ENCODE measurements at places on chromosomes 6 and 20.

GRCh38 chr6:15171026-15171425, 74.8 kb upstream of the JARID2 start:
- no peak for DNase-seq

DNA sequence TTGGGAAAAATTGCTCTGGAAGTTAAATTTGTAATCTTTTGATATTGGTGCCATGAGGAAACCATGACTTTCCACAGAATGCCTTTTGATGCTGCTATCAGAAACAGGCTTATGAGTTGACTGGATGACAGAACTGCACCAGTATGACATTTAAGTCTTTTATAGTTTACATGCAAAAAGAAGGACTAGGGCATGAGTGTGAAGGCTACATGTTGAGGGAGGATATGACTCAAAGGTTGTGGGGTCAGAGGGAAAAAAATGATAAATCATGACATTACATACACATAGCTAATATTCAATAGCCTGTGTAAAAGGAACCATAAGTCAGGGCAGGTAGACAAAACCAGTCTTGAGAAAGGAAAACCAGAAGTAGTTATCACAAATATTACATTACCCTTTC, 182.2 kb downstream of the COL12A1 start:
- no peak for DNase-seq

DNA sequence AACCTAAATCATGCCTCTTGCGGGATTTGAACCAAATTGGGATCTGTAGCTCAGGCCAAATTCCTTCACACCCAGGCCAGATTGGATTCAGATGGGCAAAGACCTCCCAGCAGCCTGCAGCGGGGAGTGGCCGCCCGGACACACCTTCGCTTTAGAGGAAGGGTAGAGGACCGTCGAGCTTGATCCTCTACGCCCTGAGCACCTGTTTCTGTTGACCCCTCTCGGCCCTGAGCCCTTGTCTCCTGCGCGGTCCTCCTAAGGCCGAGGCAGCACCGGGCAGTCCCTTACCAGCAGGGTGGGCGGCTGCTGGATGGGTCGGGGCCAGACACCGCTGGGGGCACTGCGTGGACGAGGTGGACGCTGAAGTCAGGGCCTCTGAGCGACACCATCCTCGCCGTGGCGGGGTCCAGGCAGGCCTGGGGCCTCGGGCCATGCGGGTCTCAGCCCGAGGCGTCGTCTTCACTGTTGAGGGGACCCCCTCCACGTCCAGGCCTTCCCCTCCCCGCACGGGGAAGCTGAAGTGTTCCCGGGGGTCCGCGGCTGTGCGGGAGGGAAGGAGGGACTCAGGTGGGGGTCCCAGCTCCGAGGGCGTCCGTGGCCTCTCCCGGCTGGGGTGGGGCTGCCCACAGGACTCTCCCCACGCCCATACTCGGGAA, 114.8 kb downstream of the SMOC2 start:
- DNase-seq = no peak

DNA sequence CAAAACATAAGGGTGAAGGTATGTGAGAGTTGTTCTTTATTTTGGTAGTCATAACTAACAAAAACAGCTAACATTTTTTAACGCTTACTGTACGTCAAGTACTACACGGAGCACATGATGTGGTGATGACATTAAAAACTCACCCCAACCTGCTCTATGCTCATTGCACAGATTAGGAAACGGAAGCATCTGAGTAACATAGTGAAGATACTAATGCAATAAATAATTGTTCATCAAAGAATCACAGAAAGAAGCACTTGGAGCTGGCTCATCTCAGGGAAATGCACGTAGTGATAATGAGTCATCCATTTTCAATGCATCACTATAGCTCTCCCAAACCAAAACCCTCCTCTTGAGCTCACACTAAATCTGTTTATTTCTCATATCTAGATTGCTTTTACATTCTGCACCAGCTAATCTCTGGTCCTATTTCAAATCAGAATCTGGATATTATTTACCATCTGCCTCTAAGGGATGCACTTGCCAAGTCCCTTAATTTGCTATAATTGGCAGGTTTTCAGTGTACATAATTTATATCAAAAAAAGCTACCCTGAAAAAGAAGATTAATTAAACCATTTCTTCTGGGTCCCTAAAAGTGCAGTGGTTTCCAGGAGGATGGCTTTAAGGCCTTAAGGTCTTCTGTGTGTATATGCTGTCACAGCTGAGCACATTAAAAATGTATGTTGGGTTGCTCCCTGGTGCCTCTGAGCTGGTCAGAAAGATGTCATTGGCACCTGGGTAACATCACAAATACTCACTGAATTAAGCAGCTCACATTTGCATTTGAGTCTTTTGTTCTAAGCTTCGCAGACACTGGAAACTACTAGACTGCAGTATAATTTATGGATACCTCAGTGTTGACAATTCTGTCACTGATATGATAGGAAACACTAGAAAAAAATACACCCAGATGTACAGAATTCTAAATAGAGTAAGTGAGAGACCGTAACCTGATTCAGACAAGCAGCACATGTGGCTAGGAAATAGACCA, 677.4 kb upstream of the CITED2 start:
- DNase-seq = no peak

- DNase-seq = peak; percentile 75
These were observed 53.0 kb downstream of the ADAT2 start for GRCh38 chr6:143397227-143398222.

- no peak for DNase-seq
These were observed 57.2 kb downstream of the RAB44 start for GRCh38 chr6:36754582-36755434.

DNA sequence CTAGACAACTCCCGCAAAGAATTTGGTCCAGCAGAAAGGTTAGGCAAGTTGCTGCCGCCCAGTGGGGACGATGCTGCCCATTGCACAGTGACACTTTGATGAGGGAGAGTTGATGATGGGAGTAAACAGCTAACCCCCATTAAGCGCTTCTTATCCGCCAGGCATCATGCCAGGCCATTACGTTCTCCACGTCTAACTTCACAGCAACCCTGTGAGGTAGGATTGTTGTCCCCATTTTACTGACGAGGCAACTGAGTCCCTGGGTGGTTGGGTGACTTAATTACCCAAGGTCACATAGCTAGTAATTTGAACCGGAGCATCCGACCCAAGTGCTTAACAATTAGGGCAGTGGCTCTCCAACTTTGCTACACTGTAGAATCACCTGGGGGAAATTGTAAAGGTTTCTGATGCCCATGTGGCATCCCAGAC, 738 bp downstream of the RALGAPB start:
- DNase-seq = no peak

DNA sequence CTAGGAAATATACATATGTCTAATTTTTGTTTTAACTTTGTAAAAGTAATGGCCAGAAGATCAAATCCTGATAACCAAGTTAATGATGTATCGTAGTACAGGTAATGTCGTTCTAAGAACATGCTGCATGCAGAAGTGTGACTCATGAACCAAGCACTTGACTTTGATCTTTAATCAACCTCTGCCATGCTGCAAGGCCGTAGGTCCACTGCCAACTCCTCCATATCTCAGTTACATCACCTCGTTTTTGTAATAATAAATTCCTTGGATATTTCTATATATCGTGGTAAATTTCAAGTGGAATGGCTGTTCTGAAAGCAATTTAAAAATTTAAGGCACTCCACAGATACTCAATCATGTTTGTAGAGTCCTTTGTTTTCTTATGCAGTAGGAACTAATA, 771.7 kb downstream of the EPHA7 start:
- DNase-seq = no peak

DNA sequence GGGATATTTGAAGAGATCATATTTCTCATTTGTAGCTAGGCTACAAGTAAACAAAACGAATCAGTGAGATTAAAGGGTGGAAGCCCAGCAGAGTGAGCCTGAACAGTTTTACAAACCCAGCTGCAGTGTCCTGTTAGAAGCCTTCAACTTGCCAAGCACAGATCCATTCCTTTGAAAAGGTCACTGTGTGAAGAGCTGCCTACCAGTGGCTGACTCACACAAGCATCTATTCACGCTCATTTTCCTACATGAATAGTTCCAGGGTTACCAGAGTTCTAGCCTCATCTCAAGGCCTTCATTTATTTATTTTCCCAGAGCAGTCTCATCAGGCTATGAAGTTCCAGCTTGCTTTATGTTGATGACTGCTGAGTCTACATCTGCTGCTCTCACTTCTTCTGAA, 25.7 kb upstream of the MLIP start:
- DNase-seq = no peak

DNA sequence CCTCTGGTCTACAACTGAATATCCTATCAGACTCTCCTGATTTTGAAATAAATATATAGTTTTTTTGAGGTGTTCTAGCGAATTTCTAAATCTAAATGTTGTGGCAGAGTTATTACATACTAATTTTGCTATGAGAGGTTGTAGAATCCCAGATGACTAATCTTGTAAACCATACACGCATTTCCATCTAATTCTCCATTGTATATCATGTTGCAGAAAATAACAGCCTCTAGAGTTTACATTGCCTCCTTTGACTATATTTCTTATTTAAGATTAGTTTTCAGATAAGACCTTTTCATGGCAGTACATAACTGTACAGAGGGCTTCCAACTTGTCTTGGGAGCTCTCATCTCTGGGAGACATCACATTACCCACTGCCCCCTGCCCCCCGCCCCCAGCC, 22.9 kb downstream of the PTPN1 start:
- no peak for DNase-seq

DNA sequence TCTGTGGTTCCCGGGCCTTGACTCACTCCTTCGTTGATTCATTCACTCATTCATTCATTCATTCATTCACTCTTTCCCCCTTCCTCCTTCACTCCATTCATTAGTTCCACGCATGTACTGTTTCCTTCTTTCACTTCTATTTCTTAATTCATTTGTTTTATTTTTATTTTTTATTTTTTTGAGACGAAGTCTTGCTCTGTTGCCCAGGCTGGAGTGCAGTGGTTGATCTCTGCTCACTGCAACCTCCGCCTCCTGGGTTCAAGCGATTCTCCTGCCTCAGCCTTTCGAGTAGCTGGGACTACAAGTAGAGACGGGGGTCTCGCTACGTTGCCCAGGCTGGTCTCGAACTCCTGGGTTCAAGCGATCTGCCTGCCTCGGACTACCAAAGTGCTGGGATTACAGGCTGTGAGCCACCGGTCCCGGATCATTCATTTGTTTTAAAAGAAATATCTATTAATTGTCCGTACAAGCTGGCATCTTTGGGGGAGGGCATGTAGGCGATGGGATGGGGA, 427 bp upstream of the NFKBIE start:
- no peak for DNase-seq

DNA sequence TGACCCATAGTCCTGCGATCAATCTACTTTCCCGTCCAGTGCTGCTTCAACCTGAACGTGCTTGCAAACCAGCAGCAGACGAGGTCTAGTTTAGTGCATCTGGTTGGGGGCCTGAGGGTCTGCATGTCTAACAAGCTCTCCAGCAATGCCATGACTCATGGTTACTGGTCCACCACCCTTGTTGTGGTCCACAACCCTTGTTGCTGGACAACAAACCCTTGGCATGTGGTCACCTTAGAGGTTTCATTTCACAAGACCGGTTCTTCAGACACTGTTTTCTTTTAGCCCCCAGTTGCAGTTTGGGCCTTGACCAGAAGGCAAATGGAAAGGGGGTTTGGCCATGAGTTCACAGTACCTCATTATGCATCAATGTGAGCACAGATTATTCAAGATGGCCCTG, 424.8 kb downstream of the QKI start:
- no peak for DNase-seq

DNA sequence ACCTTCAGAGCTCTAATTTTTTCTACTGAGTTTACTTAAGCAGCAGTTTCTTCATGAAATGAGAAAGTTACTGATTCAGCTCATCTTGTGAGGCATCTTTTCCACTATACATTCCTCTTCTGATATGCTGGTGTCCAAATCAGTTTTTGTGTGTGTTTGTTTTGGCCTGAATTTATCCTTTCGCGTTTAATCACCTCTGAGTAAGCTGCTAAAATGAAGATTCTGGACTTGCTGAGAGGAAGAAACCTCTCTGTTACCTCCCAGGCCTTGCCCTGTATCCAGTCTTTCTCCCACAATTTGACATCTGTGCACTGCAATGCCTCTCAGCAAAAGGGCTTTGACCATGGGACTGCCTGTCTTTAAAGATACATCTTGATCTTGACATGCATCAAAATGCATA, 536.2 kb upstream of the NRSN1 start:
- DNase-seq = no peak

DNA sequence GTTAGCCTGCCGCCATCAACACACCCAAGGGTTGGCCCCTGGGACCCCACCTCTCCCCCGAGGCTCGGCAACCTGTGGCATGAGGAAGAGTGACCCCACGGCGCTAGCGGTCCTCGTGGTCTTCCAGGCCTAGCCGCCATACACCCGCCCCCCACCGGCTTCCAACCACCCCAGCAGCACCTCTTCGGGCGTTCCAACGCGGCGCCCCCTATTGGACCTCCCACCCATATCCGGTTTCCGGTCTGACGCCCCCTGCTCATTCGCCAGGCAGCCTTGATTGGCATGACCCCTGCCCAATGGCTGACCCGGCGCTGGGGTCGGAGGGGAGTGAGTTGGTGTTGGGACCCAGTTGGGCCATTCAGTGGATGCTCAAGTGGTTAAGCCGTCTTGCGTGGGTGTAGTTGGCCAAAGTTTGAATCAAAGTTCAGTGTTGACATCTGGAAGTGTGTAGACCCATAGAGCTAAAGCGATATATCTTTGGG, at the start of gene GNAS-AS1:
GNAS-AS1 (minus strand) TSS at position 210 of the 482 bp plus-strand sequence.
- peak; percentile 91 for DNase-seq

GRCh38 chr6:10355115-10355702, 59.7 kb downstream of the TFAP2A start:
- no peak for DNase-seq

DNA sequence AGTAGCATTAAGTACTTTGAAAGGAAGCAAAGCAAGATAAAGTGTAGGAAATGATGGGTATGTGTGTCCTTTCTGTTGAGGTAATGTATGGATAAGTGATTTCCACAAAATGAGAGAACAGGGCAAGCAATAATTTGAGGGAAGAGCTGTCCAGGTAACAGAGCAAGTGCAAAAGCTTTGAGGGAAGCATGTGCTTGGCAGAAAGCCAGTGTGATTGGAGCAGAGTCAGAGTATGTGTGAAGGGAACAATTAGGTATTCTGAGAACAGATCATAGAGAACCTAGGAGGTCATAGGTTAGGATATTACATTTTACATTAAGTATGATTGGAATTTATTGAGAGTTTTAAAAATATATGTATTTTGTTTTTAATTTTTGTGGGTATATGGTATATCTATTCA, 30.2 kb upstream of the MAN1A1 start:
- no peak for DNase-seq

- peak; percentile 71 for DNase-seq
These were observed at the start of gene OGFRL1 for GRCh38 chr6:71288228-71289038. TSS of gene OGFRL1 (plus strand) at chr6:71288811. CDS start at chr6:71288937, 126 bp downstream.

DNA sequence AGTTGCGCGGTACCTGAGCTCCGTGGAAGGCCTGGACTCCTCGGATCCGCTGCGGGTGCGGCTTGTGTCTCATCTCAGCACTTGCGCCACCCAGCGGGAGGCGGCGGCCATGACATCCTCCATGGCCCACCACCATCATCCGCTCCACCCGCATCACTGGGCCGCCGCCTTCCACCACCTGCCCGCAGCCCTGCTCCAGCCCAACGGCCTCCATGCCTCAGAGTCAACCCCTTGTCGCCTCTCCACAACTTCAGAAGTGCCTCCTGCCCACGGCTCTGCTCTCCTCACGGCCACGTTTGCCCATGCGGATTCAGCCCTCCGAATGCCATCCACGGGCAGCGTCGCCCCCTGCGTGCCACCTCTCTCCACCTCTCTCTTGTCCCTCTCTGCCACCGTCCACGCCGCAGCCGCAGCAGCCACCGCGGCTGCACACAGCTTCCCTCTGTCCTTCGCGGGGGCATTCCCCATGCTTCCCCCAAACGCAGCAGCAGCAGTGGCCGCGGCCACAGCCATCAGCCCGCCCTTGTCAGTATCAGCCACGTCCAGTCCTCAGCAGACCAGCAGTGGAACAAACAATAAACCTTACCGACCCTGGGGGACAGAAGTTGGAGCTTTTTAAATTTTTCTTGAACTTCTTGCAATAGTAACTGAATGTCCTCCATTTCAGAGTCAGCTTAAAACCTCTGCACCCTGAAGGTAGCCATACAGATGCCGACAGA, 9.9 kb downstream of the HEY2 start:
- no peak for DNase-seq
